Osteocyte (in vitro differentiated cells): ENCODE measurements at places on chromosomes 5 and 9.

- no peak for DNase-seq
These were observed 10.3 kb downstream of the GOLPH3 start for GRCh38 chr5:32163785-32164184.

- DNase-seq, result no peak
These were observed 215.0 kb downstream of the MELK start for GRCh38 chr9:36787709-36788108.

DNA sequence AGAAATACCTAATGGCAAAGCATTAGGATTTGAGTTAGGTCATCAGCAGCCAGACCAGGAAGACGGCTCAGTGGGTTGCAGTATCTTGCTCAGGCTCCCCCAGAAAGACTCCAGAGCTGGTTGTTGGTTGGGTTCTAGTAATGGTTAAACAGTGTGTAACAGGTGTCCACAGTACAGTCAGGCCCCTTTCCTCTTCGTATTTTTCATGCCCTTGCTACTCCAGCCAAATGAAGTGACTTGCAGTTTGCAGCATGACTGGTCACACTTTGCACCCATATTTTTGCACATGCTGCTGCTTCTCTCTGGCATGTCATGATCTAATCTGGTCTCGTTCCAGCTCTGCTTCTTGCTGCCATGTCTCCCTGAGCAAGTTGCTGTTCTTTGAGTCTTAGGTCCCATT is 60.6 kb upstream of the TRPC7 start:
- DNase-seq, result no peak

DNA sequence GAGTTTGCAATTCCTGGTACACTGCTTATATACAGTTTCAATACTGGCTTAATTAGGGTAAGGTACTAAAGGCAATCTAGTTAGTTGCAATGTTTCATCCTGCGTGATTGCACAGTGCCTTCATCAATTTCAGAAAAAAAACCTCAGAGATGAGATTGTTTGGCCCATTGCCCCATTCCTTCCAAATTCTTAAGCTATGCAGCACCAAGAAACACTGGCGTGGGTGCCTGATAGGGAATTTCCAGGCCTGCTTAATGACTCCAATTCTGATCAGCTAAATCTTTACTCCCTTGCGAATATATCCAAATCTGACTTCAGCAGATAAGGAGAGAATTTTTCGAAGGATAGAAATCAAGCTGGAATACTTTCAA is 35.9 kb upstream of the GAS1 start:
- no peak for DNase-seq

GRCh38 chr9:137969008-137969407 is 91.4 kb downstream of the CACNA1B start:
- DNase-seq, result peak; percentile 73

- DNase-seq, result no peak
These were observed 38.0 kb downstream of the ADAMTS16 start for GRCh38 chr5:5178136-5178535.

DNA sequence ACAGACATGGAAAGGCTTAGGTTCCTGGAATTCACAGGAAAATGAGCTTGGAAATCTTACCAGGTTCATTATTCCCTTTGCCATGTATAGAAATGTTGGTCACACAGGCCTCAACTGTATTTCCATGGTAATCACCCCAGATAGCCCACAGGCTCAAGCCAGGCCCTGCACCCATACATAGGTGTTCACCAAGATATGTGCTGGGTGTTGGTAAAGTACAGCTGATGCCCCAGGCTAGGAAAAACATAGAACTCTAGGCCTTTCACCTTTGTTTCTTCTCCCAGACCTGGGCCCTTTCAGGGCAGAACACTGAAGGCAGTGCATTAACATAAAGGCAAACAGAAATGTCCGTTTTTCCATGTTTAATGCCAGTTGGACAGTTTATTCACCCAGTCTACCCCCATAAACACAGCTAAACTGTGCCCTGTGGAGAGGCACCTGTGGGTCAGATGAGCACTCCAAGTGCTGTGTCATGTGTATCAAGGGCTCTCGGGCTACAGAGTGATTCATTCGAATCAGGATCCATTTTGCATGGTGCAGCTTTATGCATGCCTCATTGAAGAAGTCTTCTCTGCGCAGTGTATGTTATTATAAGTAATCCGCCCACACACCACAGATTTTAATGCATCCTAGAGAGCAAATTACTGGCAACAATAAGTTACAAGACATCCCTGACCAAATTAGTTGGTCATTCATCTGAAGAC is 93.4 kb upstream of the SLC30A5 start:
- DNase-seq, result no peak

GRCh38 chr5:172163346-172163745 is 24.7 kb downstream of the STK10 start:
- DNase-seq, result no peak

GRCh38 chr9:105678163-105678562 is 15.9 kb downstream of the TAL2 start:
- no peak for DNase-seq

- DNase-seq, result no peak
These were observed 655.2 kb downstream of the PDE4D start for GRCh38 chr5:59238126-59238902.

DNA sequence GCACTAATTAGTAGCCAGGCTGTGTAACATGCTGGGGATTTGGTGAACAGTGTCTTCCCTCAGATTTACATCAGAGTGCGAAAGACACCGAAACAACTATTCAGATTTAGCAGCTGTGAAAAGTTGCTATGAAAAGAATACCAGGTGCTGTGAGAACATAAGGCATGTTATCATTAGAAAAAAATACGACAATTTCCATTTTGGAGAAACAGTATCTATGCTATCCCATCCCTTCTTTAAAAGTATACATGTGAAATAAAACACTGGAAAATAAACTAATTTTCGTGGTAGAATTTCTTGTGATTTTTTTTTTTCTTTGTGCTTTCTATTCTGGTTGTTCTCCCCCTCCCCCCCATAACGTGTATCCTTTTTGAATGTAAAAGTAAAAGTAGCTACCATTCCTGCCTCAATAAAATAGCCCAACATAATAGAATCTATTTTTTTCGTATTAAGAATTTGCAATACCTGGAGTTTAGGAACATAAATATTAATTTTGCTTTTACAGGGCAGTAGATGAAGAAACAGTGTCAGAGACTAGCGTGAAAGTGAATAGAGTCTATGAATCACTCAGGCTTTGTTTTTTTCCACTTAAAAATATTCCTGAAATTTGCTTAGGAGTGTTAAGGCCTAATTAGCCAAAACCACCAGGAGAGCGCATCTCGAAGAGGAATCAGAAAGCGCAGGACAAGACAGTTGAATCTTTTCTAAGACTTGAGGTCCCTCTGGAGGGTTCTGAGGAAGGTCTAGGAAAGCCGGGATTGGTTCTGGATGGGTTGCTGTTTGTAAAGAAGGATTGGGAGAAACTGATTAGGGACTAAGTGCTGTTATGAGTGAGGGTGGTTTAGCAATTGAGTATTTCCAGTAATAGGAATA is 813 bp upstream of the SLU7 start:
- no peak for DNase-seq

DNA sequence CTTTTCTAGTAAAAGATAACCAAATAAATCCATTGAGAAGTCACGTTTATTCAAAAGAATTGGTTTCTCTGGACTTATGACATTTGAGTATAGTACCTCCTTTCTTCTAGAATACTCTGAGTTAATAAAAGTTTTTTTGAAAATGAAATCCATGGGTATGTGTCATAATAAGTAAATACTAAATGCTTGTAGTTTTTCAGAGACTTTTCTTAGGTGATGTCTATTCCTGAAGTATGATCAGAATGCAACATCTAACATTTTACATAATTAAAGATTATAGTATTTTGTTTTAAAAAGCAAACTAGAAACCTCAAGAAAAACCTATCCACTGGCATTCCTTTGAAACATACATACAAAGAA is 63.2 kb downstream of the NFIB start:
- DNase-seq, result no peak

DNA sequence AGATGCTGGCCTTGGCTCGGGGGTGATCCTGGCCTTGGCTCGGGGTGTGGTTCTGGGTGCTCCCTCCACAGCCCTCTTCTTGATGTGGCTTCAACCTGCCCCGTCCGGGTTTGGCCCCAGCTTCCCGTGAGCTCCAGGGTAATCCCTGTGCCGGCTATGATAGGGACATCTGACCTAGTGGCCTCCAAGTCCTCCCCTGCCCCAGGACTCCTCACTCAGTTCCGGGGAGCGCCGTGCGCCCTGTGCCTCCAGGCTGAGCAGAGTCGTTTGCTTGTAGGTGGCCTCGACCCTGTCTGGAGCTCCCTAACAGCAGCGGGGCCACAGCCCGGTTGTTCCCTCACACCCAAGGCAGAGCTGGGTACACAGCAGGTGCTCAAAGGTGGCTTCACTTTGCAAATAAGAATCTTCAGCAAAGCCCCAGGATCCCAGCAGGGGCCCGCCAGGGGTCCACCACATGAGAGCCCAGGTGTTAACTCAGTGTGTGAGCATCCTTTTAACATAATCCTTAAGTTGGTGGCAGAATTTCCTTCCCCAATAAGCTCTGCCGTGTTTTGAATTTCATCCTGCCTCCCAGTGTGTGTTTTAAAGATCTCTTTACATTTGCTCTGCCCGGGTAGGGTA is 32.3 kb upstream of the CEP72 start:
- peak; percentile 75 for DNase-seq

DNA sequence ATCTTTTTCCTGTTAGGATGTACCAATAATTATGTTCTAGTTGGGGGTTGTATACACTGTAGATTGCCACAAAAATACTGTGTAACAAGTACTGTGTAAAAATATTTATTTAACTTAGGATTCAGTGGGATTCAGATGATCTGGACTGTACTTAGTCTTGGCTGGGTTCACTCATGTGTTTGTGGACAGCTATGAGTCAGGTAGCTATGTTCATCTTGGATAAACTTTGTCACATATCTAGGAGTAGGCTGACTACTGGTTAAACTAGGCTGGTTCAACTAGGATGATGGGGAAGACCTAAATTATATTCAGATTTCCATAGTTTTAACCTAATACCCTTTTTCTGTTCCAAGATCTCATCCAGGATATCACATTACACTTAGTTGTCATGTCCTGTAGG is 32.1 kb upstream of the TNFSF15 start:
- no peak for DNase-seq

GRCh38 chr9:124040935-124041816 is 29.6 kb downstream of the LHX2 start:
- DNase-seq, result peak; percentile 90

- DNase-seq, result no peak
These were observed 232.1 kb downstream of the CDH12 start for GRCh38 chr5:22621084-22621483.

GRCh38 chr5:66333192-66333591 is 189.1 kb downstream of the SREK1 start:
- no peak for DNase-seq
